ENCODE measurements at places on chromosomes 12 and 14.

GRCh38 chr12:30357766-30358490, 337.7 kb downstream of the IPO8 start:
- no peak for DNase-seq

GRCh38 chr14:65403231-65403630, 9.3 kb upstream of the FUT8 start:
- no peak for DNase-seq

GRCh38 chr12:105935106-105935505, 203.6 kb downstream of the NUAK1 start:
- DNase-seq, result no peak

DNA sequence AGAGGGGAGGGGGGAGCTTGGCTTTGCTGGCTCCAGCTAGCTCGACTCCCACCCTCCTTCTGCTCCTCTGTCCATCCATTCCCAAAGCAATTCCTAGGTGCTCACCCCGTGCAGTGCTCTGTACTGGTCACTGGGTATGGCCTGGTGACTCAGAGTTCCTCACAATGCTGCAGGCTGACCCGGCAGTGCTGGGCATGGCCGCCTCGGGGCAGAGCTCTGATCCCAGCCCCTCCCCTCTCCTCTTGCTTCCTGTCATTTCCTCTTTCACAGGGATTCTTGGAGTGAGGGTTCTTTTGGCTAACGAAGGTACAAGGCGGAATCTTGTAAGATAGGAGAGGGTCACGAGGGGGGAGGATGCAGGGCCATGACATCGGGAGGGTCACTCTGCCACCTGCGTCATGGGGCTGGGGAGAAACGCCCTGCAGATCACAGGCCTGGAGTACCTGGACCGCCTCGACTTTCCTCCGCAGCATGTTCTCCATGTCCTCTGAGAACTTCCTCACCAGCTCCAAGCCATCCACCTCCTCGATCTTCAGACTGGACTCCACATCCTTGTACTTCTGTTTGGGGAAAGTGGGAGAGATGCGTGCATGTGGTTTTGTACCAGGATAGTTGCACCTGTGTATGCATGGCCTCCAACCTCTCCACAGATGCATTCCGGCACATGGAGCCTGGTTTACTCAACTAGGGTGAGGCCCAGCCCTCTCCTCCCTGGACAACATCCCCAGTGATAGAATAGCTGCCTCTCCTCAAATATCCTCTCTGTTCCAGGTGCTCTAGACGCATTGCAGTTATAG, 5.7 kb downstream of the CACNA2D4 start:
- no peak for DNase-seq

DNA sequence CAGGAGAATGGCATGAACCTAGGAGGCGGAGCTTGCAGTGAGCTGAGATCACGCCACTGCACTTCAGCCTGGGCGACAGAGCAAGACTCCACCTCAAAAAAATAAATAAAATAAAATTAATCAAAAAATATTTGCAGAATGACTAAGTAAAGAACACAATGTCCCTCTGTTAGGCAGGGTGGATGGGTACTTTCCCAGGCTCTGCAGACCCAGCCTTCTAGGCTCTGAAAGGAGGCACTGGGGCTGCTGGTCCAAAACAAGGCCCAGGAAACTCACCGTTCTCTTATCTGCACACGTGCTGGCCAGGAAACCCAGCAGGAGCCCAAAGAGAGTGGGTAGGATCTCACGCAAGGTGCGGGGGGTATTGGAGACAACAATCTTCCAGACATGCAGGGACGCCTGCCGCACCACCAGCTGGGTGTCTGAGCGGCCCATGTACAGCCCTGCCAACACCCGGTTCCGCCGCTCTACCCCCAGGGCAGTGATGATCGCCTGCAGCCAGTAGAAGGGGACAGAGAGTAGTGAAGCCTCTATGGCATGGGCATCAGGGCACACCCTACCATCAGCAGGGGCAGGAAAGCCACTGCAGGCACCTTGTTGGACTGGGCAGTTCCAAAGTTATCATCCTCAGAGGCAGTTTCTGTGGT, 25.8 kb upstream of the RAB35 start:
- no peak for DNase-seq

GRCh38 chr12:75982169-75982564, 49.4 kb downstream of the PHLDA1 start:
- DNase-seq, result no peak

DNA sequence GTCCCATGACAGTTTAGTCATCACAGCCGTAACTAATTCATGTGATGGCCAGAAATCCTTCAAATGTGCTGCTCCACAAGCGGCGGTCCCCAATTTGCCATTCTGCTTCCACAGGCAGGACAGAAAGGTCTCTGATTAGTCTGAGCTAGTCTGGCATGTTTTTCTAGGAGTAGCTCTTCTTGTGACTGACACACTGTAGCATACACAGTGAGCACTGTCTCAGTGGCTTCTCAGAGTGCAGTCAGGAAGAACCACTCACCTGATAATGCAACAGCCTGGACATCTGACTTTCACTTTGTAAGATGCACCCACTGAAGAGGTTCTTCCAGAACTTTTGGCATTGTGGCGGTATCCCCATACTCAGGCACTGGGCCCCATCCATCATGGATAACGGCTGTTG, 1266.2 kb downstream of the TMEM121 start:
- no peak for DNase-seq

GRCh38 chr14:23640524-23641141, 4.5 kb downstream of the DHRS2 start:
- no peak for DNase-seq
